ENCODE measurements at places on chromosomes 1 and 21. TPM values are rescaled to one million over a fixed set of nuclear protein-coding genes. Genes with fewer than 3 reads are reported as not detected.

Gene HSD17B7
- 9.3 TPM for total RNA-seq

Gene NRIP1
- total RNA-seq, result 16.2 TPM

Gene SLC44A3
- total RNA-seq, result 1.4 TPM

Gene NIBAN1
- total RNA-seq, result 0.88 TPM

Gene SELP
- total RNA-seq, result not detected

Gene TPTE
- not detected for total RNA-seq

Gene PLEKHN1
- 5.8 TPM for total RNA-seq

Measured in A549 treated with GW870086 at 1 μM for 4 hours (cell line).